A549 treated with CORT108297 at 1 μM for 4 hours (cell line): ENCODE measurements at places on chromosomes 7 and 10. TPM values are rescaled to one million over a fixed set of nuclear protein-coding genes. Genes with fewer than 3 reads are reported as not detected.

Gene MACROH2A2
- total RNA-seq: 23.2 to 30.3 TPM (median 28.1 TPM) in 5 replicates

Gene TCF7L2
- 14.0 to 23.4 TPM (median 19.2 TPM) in 5 replicates for total RNA-seq

Gene AKR1D1
- total RNA-seq: not detected in 5 replicates

Gene CYP2C19
- not detected in 5 replicates for total RNA-seq

Gene IMMP2L
- total RNA-seq: 15.9 to 24.4 TPM (median 17.5 TPM) in 5 replicates

Gene C10orf62
- total RNA-seq: 0.10 TPM in 1 of 5 replicates, not detected in the others

Gene FGFR2
- 0.31 to 0.39 TPM (median 0.36 TPM) in 5 replicates for total RNA-seq

Gene PALD1
- 5.8 to 8.4 TPM (median 8.0 TPM) in 5 replicates for total RNA-seq

Gene OR2A5
- not detected in 5 replicates for total RNA-seq

Gene NPY4R2
- total RNA-seq: 18.0 to 34.7 TPM (median 31.2 TPM) in 5 replicates

Gene C10orf71
- total RNA-seq: not detected in 5 replicates

Gene FFAR4
- 0.14 to 0.25 TPM (median 0.22 TPM) in 5 replicates for total RNA-seq

Gene KCNH2
- 0.38 to 0.64 TPM (median 0.42 TPM) in 5 replicates for total RNA-seq

Gene TAS2R16
- not detected in 5 replicates for total RNA-seq

Gene TLX1
- total RNA-seq: 0.05 to 0.06 TPM in 2 of 5 replicates, not detected in the others

Gene ADAM22
- total RNA-seq: 0.18 to 0.40 TPM (median 0.34 TPM) in 5 replicates

Gene SAMD9L
- 0.49 to 1.0 TPM (median 0.81 TPM) in 5 replicates for total RNA-seq

Gene GSTO2
- 2.1 to 2.3 TPM (median 2.2 TPM) in 5 replicates for total RNA-seq

Gene EGFR
- total RNA-seq: 85.3 to 136 TPM (median 112 TPM) in 5 replicates

Gene PRR15
- 1.1 to 2.6 TPM (median 2.2 TPM) in 5 replicates for total RNA-seq

Gene PDK4
- total RNA-seq: 9.1 to 13.0 TPM (median 11.5 TPM) in 5 replicates

Gene TRIM4
- total RNA-seq: 24.2 to 32.7 TPM (median 26.6 TPM) in 5 replicates

Gene SH2B2
- 2.6 to 4.2 TPM (median 3.6 TPM) in 5 replicates for total RNA-seq

Gene TAS2R3
- total RNA-seq: not detected in 5 replicates

Gene CUZD1
- total RNA-seq: 1.2 to 1.7 TPM (median 1.5 TPM) in 5 replicates

Gene HOXA11
- total RNA-seq: 0.54 to 0.79 TPM (median 0.77 TPM) in 5 replicates

Gene CFAP46
- 1.0 to 1.9 TPM (median 1.5 TPM) in 5 replicates for total RNA-seq

Gene TMEM176B
- 0.12 to 0.13 TPM in 2 of 5 replicates, not detected in the others for total RNA-seq

Gene ST7
- 23.9 to 29.3 TPM (median 25.1 TPM) in 5 replicates for total RNA-seq

Gene EBLN1
- 0.07 to 0.21 TPM in 2 of 5 replicates, not detected in the others for total RNA-seq

Gene EIF4H
- total RNA-seq: 292 to 316 TPM (median 302 TPM) in 5 replicates

Gene ATG9B
- 0.16 to 0.73 TPM (median 0.55 TPM) in 5 replicates for total RNA-seq

Gene MINPP1
- 26.3 to 29.0 TPM (median 26.5 TPM) in 5 replicates for total RNA-seq

Gene ABCA13
- total RNA-seq: 0.01 to 0.16 TPM (median 0.08 TPM) in 5 replicates

Gene CCL24
- not detected in 5 replicates for total RNA-seq

Gene GPAM
- 5.7 to 7.7 TPM (median 6.5 TPM) in 5 replicates for total RNA-seq

Gene GJC3
- total RNA-seq: 0.09 to 0.22 TPM (median 0.10 TPM) in 3 of 5 replicates, not detected in the others

Gene LBX1
- not detected in 5 replicates for total RNA-seq

Gene NUTM2E
- 0.27 to 0.53 TPM (median 0.36 TPM) in 5 replicates for total RNA-seq

Gene TAS2R4
- total RNA-seq: 0.08 to 0.21 TPM (median 0.13 TPM) in 5 replicates

Gene CRHR2
- total RNA-seq: not detected in 5 replicates
